ENCODE measurements at places on chromosomes 13 and 19.

DNA sequence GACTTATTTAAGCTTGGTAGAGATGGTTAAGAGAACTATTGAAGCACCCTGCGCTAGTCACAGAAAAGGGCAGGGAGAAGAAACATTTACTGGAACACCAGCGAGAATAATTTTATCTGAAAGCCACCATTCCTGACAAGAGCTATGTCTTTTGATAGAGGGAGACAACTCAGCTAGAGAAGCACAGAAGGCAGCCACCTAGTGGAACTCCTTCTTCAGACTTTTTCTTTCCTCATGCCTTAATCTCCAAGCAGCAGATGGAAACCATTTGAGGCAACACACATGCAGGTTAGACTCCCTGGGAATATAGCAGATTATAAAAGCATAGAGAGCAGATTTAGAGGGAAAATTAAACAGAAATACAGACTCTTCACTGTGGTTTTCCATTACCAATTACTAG, 813.4 kb downstream of the SLITRK6 start:
- no peak for DNase-seq

DNA sequence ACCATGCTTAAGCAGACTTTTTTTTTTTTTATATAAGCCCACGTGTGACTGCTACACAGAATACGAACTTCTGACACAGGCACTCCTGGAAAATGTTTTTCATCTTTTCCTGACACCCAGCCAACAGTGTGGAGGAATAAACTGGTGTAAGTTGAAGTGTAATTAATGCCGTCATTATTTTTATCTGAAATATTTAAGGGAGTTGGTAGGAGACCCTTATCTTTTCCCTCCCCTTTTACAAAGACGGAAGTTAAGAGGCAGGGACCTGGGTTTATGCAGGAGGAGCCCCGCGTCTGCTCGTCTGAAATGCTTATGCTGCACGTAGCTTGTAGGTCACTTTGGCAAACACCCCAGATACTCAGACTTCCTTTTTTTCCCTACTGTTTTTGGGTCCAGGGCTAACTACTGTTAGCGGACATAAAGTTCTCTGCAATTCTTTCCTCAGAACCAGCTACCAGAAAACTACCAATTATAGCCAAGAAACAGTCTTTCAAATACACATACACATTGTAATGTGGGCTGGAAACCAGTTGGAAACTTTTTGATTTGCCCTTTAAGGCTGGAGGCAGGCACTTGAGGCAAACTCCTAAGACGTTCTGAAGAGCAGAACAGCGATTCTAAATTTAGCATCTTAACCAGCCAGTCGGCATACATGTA, 50.8 kb downstream of the EFNB2 start:
- DNase-seq, result no peak

DNA sequence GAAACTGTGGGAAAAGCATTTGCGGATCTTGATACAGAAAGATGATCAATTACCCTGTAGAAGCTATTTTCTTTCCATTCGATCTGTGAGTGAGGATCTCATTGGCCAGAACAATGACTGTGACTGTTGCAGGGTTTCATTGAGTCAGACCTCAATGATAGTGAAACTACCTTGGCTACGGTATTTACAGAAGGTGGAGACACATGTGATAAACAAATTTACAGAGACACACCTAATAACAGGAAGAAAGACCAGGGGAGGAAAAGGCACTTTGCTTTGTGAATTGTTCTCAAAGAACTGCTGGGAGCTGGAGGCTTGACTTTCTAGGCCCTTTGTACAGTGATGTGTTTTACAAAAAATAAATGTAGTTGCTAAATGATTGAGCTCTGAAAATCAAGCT, 19.9 kb upstream of the ARGLU1 start:
- DNase-seq, result no peak

DNA sequence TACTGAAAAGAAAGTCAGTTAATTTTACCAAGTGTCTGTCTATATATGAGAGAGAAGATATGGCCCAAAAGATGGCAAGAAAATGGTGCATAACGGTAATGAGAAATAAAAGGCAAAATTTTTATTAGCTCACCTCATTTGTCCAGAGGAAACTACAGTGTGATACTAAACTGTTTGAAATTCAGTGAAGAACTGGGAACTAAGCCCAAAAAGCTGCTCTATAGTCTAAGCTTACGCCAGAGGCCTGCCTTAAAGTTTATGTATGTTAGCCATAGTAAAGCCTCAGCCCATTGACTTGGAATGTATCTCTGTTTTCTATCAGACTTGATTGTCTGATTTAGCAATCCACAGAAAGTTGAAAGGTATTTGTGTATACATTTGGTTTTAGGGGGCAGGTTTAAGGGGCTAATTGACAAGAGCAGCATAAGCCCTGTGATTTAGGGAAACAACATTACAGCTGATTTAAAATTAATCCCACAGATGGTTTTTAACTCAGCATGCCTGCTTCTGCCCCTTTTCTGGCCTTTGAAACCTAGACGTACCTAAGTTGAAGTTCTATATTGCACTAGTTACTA, 91.0 kb upstream of the MAB21L1 start:
- no peak for DNase-seq

DNA sequence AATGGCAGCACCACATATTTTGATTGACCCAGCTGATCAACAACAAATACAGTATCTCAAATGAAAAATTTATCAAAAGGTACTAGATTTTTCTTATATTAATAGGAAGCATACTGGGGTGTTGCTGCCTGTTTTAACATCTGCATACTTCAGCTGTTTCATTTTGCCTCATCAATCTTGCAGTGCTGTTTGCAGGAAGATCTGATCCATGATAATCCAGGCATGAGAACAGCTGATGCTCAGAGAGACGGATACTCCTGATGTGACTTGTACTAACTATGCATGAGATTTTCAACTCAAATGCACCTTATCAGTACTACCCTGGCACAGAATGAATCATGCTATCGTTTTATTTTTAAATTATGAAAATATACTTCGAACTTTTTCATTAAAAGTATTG, 2136.8 kb downstream of the PCDH9 start:
- no peak for DNase-seq

GRCh38 chr19:41839211-41839610, 5.3 kb downstream of the LYPD4 start:
- DNase-seq, result no peak
